ENCODE measurements at places on chromosomes 3 and 15. TPM values are rescaled to one million over a fixed set of nuclear protein-coding genes. Genes with fewer than 3 reads are reported as not detected.

GRCh38 chr3:52811452-52812011, 16.9 kb downstream of the ITIH3 start:
- DNase-seq, result no peak

DNA sequence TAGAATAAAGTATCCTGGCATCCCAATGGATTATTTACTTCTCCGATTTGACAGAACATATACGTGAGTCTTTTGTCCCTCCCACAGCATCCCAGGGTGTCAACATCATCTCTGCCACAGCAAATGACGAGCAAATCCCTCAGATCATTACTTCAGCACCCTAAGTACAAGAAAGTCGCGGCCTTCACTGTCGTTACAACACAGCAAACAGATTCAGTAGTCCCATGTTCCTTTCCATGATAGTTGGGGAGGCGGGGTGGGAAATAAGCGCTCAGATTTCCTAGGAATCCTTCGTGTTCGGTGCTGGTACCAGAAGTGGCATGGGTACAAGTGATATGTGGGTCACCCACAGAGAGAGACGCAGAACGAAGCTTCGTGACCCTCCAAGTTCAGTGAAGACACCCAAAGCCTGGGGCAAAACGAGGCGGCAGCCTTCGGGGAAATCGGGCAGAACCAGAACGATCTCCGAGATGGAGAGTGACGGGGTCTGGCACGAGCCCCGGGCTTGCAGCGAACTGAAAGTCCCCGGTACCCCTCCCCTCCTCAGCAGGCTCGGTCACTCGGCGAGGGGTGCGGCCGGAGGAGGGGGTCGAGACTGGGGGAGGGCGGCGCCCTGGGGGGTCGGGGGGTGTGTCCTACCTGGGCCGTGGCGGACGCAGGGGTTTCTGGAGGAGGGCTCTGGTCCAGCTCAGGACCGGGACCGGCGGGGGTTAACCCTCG, 619 bp downstream of the TTBK2 start:
- DNase-seq, result peak; percentile 54

DNA sequence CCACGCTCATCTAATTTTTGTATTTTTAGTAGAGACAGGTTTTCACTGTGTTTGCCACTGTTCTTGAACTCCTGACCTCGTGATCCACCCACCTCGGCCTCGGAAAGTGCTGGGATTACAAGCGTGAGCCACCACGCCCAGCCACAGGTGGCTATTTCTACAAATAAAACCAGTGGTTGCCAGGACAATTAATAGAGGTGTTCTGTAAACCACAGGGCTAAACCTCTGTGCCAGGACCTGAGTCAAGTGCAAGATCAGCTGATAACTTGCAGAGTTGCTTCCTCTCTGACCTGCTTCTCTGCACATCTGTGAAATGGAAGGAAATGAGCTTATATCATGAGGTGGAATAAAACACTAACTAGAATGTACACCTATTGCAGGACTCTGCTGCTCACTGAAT, 72.8 kb downstream of the CD200R1L start:
- DNase-seq, result peak; percentile 97

The CCDC9B gene
- total RNA-seq, result 164 TPM

- no peak for DNase-seq
Measured at GRCh38 chr3:42062464-42062863, 28.7 kb upstream of the TRAK1 start.

The STARD5 gene
- 10.2 TPM for total RNA-seq

GRCh38 chr3:45665101-45665572, 24.1 kb upstream of the SACM1L start:
- DNase-seq, result peak; percentile 61

- DNase-seq, result no peak
Measured at GRCh38 chr3:5190147-5190791, 2.8 kb downstream of the EDEM1 start.

DNA sequence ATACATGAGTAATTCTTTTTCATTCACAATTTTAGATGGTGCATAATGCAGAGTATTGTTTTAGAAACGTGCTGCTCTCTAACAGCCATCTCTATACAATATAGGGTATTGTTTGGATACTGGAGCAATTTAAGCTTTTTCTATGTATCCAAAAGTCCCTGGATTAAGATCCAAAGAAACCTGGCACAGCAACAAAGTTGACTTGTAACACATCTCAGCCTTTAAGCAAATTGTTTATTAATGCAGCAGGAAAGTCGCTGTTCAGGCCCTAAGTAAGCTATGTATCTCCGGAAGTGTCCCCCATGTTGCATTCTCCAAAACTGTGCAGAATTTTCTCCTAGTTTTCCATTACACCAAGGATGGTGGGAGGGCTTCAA, 7.3 kb downstream of the VGLL4 start:
- peak; percentile 19 for DNase-seq

DNA sequence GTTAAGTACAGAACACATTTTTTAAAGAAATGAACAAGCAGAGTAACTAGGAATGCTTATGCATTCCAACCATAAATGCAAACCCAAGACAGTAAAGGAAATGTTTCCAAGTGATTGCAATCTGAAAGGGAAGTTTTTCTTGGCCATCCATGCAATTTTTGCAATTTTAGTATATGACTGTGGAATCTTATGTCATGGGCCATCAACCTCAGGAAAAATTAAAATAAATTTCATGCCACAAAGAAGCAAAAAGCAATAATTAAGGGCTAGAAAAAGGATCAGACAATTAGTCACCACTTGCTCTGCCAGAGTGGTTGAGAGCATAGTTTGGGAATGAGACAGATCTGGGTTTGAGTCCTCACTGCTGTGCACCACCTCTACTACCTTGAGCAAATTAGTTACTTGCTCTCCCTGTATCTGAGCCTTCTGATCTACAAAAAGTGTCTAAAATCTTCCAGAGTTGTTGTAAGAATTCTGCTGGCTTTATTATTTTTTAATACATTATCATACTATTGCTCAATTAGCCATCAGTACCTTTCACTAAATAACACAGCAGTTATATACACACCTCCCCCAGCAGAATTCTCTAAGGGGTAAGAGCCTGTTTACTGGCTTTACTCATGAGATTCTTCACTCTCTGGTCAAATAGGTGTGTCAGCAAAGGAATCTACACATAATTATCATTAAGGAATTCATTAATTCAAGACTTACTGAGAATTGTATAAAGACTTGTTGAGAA, 49.7 kb upstream of the FBN1 start:
- peak; percentile 81 for DNase-seq

- peak; percentile 23 for DNase-seq
Measured at GRCh38 chr3:59535791-59536221, 486.0 kb upstream of the CFAP20DC start.

The CCR9 gene
- not detected for total RNA-seq

- no peak for DNase-seq
Measured at GRCh38 chr3:9704347-9705322, 1.0 kb downstream of the CPNE9 start.

- no peak for DNase-seq
Measured at GRCh38 chr3:53820756-53821580, 25.3 kb downstream of the CHDH start.

DNA sequence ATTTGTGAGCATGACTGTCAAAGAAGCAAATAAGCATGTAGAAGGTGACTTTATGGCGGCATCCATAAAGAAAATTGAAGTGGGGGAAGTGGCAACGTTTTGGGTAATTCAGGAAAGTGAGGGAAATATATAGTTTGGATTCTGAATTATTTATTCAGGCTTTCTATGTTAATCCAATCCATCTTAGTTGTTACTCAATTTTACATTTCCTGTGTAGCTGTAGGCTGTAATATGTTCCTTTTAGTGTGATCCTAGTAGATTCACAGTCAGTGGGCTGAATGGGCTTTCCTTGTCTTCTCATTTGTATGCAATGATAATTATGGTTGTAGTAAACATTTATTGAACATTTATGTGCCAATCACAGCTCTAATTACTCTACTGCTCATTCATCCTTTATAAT, 654.1 kb downstream of the EDEM1 start:
- DNase-seq, result no peak

The UBL7 gene
- total RNA-seq, result 41.7 TPM

GRCh38 chr3:102159810-102160451, 274.9 kb upstream of the ZPLD1 start:
- DNase-seq, result no peak

The OXTR gene
- total RNA-seq, result 8.0 TPM

GRCh38 chr15:66080717-66081398, 172.7 kb downstream of the MEGF11 start:
- no peak for DNase-seq

GRCh38 chr3:67648701-67649100, 5.7 kb downstream of the SUCLG2 start:
- DNase-seq, result no peak

The LRRC2 gene
- 0.07 TPM for total RNA-seq

The HYAL1 gene
- 0.40 TPM for total RNA-seq

DNA sequence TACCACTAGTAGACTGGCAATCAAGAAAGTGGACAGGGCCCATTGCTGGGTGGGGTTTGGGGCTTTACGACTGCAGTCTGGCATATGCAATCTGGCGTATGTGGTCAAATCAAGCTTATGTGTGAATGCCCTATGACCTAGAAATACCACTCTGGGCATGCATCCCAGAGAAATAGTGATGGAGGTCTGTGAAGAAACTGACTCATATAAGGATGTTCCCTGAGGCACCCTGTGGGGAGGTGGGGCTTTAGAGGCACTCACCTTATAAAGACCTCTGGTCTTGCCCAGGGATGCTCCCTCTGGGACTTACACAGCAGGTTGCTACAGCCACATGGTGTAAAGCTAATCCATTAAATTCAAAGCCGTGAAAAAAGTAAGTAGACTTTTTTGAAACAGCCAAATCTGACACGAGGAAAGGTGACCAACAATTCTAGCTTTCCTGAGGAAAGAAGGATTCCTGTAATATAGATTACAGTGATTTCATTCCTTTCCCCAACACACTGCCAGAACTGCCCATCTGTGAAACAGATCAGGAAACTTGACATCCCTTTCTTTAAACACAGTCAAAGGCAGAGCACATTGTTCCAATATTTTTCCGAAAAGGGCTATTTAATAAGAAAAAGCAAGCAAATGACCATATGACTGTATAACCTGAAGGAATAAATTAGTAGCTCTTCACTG, 13.6 kb downstream of the RARRES1 start:
- peak; percentile 86 for DNase-seq

DNA sequence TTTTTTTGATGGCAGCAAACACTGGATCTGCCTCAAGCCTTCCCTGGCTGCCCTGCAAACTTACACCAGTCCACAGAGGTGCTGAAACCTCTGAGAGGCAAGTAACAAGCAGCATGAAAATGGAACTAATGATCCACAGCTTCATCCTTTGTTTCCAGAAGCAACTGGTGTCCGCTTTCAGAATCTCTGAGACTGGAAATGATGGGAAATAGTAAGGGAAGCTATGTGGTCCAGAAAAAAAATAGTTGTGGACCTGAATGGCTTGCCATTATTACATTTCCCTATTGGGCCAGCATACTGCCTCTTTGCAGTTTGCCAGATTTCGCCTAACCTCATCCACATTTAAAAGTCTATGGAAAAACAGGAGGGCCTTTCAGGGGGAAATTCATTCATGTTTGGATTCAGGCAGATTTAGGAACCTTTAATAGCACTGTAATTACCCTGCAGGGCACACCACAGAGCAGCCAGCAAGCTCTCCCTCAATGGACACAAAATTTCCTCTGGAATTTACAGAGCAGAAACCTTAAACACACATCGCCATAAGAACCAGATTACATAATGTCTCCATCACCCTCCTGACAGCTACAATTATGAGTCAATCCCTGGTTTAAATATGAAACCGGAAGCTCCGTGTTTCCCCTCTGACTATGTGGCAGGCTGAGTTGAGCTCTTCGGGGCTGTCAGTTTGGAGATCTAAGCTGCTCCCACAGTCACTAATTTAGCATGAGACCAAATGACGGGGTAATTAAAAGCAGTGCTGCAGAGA, 134.4 kb downstream of the TMCO5A start:
- peak; percentile 85 for DNase-seq

DNA sequence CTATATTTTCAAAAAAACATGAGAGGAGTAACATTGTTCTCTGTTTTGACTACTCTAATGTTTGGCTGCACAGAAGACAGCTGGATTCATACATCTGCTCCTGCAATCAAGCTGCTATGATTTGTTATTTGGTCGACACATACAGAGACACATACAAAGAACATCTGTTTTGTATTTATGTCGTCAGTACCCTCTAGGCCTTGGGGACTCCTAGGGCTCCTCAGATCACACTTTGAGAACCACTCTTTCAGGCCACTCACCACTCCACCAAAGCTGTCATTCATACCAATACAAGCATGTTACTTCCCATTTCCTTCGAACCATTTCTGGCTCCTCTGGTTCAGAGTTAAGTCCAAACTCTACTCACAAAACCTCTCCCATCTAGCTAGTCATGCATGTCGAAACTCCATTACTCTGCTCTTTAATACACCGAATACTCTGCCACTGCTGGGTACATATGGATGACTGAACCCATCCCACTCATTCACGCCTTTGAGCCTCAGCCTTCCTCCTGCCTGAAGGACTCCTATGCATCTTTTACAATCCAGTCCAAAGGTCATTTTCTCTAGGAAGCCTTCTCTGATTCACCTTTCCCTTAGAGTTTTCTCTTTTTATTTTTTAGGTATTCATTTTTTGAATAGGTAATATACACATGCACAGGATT, 102.9 kb upstream of the ARHGEF3 start:
- no peak for DNase-seq

The UPK1B gene
- total RNA-seq, result not detected

The SLC22A13 gene
- 0.67 TPM for total RNA-seq

GRCh38 chr3:46314517-46314916, 39.4 kb upstream of the CCR2 start:
- DNase-seq, result no peak

DNA sequence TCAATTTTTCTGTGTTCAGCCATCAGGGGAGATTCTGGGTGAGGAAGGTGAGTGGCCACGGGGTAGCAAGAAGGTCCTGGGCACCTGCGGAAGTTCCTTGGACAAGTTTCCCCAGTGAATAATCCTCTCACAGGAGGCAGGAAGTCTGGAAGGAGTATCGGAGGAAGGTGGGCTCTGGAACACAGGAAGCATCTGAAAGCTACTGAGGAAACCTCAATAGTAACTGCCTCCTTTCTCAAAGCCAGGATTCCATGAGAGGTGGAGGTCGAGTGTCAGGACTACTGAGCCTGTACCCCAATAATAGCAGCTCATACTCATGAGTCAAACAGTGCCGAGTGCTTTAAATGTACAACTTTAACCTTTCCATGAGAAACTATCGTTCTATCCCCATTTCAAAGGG, 110.9 kb downstream of the OXNAD1 start:
- no peak for DNase-seq

All from mammary epithelial cell (primary cell).